ENCODE measurements at places on chromosomes 2 and 18.

- DNase-seq: no peak
Observed at GRCh38 chr18:75125382-75126331, 83.3 kb downstream of the PTGR3 start.

GRCh38 chr2:45983213-45983612 is 314.0 kb upstream of the EPAS1 start:
- no peak for DNase-seq

- DNase-seq: no peak
Observed at GRCh38 chr2:209456489-209456888, 32.6 kb downstream of the MAP2 start.

DNA sequence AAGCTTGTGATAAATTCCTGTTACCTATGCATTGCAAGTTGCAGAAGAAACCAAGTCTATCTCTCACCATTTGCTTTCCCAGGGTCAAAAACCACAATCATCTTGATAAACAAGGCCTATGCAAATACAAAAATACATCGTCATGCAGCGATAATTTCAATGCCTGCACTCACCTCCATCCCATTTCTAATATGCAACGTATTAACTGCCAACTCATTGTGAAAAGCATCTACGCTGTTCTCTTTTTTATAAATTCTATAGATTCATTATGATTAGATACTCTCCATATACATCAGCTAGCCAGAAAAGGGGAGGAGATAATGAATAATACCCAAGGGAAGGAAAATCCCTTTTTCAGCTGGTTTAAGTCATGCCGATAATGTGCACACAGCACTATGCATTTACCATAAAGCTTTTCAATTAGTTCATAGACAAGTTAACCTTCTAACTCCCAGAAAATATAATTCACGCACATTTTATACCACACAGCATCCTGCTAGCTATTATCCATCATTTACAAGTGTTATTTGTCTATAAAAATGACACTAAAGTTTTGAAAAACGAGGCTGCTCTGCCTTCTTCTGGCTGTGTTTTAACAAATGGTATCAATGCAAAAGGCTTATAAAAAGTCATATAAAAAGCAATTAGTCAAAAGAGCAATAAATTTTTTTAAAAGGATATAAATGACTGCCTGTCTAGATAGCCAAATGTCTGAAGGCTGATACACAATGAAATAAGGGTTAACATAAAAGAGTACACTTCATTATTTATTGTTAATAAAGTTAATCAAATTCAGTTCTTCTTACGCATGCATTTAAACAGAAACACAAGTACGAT is 77.6 kb downstream of the AFF3 start:
- DNase-seq: no peak

DNA sequence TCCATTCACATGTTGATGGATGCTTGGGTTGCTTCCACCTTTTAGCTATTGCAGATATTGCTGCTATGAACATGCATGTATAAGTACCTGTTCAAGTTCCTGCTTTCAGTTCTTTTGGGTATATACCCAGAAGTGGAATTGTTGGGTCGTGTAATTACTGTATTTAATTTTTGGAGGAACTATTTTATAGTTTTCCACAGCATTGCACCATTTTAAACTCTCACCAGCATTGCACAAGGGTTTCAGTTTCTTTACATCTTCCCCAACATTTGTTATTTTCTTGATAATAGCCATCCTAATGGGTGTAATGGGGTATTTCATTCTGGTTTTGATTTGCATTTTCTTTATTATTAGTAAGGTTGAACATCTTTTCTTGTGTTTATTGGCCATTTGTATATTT is 16.0 kb downstream of the ACTR3 start:
- no peak for DNase-seq

DNA sequence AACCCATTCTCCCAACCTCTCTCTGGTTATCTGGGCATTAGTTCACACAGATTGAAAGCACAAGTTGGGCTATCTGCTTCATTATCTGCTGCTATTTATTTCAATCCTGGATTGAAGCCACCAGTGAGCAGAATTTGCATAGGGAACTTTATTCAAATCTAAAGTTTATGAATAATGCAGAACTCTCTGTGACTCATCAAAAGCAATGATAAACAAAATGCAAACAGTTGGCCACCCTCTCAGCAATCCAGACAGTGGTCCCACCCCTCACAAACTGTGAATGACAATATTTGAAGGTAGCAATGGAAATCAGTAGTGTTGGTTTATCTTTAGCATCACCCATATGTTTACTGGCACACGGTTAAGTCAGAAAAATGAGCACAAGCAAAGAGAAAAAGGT is 106.8 kb upstream of the TMEM178A start:
- no peak for DNase-seq

GRCh38 chr2:224887141-224887540 is 155.1 kb downstream of the DOCK10 start:
- no peak for DNase-seq

DNA sequence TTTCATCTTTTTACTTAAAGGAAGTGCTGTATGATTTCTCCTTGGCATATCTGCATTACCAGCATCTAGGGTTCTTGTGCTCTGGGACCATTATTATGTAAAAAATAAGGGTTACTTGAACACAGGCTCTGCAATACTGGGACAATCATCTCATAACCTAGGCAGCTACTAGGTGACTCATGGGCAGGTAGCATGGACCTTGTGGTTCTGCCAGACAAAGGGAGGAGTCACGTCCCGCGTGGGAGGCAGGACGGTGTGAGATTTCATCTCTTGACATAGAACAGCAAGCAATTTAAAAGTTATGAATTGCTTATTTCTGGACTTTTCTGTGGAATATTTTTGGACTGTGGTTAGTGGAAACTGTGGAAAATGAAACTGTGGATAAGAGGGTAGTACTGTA is 34.1 kb downstream of the ASAP2 start:
- no peak for DNase-seq

GRCh38 chr2:150370561-150370960 is 116.9 kb downstream of the RND3 start:
- no peak for DNase-seq

DNA sequence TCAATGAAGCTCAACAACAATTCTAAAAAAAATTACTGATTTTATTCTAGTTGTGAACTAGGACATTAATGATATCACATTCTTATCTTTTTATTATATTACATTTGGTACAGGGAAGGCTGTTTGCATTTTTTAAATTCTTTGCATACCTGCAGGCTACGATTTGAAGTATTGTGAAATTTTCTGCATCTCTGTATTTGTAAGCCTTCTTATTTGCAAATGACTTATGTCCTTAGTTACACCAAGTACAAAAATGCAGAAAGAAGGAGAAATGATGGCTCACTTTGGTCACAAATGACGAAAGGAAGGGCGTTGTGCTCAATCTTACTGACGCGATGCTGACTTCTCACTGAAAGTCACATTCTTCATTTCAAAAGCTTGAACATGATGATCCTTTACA is 227.5 kb upstream of the SOX11 start:
- DNase-seq: no peak

DNA sequence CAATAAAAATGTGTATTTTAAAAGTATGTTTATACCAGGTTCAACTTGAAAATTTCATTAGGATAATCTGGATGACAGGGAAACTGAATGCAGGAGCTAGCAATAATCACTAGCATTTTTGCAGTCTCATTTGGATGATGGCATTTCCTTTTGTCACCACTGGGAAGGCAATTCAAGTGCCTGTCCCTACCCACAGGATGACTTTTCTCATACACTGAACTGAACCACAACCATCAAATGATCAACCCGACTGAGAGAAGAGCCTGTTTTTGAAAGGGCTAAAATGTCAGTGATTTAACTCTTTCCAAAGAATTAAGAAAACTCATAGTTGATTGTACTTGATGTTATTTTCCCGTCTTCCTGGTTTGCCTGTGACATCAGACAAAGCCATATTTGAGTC is 115.0 kb downstream of the FAM124B start:
- no peak for DNase-seq

DNA sequence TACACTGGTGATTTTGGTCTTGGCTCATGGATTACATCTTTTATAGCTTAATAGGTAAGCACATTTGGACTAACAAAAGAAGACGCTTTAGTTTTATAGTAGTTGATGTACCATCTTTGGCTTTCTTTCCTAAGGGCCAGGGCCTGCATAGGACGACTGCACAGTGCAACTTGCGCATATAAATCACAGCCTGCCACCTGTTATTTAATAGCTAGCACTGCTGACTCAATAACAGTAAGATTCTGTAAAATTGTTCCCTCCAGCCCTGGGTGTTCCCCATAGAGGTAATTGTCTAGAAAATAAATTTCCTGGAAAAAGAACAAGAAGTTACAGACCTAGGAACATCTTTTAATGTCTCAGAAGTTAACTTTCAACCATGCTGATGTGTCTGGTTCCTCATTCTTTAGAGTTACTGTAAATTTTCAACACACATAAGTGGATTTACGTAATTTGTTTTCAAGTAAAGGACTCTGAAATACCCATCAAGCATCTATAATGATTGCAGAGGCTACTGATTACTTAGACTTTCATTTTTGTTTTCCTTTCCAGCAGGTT is 594.2 kb upstream of the NXPH2 start:
- DNase-seq: no peak

DNA sequence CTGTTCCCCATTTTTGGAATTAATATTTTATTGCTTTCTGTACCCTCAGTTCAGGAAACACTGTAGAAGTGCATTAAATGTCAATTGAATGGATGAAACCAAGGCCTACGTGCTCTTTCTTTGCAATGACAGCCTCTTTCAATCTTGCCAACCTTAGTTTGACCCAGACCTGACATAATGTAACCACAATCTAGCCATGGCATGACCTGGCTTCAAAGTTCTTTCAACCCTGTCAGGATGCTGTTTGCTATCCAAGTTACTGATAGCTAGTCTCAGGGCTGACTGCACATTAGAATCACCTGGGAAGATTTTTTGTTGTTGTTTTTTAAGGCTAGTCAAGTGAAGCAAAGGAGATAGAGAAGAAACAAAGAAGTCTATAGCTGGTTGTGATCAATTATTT is 190.9 kb upstream of the PKDCC start:
- DNase-seq: no peak

- no peak for DNase-seq
Observed at GRCh38 chr2:95106081-95106480, 15.5 kb downstream of the MRPS5 start.

DNA sequence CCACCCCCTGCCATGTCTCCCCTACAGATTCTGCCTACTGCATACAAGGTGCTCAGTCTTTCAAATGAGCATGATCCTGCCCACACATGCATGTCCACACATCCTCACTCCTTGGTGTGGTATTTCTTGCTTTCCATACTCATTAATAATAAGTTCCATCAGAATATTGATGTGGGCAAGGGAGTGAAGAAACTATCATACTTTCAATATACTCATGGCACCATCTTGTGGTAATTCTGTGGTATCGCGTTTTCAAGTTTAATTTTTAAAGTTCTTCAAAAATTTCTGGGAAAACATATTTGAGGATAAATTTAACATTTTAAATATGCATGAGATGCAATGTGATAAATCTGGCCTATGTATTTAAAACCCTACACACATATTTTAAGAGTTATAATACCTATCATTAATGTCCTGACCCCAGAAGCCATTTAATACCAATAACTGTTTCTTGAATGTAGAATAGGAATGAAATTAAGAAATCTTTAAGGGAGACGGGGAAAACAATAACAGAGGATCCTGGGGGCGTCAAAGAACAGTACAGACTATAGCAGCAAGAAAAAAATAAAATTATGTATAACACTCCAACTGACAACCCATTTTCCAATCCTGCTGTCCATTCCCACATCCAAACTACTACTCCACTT is 110.1 kb downstream of the ZNF385B start:
- DNase-seq: no peak

GRCh38 chr2:64842030-64842429 is 147.2 kb upstream of the SLC1A4 start:
- no peak for DNase-seq

- DNase-seq: no peak
Observed at GRCh38 chr2:111225856-111226255, 105.1 kb downstream of the BCL2L11 start.

GRCh38 chr2:71800106-71800809 is 346.9 kb downstream of the DYSF start:
- DNase-seq: no peak

DNA sequence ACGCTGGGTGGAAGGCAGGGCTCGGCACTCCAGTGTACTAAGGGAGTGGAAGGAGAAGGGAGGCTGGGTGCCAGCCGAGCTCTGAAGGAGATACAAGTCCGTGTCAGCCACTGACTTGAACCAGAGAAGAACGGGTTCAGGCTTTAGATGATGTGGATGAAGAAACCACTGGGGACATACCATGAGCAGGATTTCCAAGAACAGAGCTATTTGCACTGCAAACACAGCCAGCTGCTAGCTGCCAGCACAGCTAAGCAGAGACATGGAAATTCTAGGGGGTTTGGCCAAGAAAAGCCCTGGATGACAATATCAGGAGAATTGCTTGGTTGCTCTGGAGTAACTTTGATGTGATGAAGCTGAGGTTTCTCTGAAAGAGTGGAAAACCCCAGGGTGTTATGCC is 5.2 kb downstream of the CD207 start:
- DNase-seq: no peak

- DNase-seq: no peak
Observed at GRCh38 chr18:7616661-7617060, 49.5 kb downstream of the PTPRM start.

DNA sequence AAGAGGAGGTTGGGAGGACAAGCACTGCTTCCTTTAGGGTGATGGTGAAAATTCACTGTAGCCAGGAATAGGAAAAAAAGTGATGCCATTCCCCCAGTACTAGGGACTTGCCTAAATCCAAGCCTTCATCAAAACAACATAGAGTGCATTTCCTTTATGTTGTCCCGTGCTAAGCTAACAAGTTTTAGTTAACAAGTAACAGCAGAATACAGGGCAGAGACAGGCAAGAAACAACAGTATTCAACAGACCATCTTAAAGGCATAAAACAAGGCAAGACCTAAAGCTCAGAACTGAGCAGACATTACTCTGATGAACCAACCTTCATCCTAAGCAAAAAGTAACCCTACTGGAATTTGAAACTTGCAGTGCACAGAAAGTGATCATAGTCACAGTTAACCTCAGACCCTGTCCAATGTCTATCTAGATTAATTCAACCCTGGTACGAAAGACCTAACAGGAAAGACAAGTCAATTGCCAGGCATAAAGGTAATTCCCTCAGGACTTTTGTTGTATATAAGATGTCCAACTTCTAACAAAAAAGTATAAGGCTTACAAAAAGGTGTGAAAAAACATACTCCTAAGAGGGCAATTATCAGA is 34.4 kb upstream of the GALNT1 start:
- DNase-seq: no peak

DNA sequence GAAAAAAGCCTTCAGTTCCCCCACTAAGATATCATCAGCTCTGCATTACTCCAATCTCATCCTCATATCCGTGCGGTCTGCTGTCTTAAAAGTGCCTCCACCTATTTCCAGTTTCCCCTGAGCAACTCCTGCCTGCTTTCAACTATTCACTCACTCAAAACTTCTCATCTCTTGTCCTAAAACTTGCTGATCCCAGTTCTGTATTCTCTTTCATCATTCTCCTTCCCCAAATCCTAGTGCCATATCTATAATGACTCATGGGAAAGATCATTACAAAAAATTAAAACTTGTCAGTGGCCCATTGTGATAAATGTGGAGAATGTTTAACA is 20.0 kb downstream of the ACVR1 start:
- no peak for DNase-seq
